ENCODE measurements at places on chromosomes 12 and 14.

DNA sequence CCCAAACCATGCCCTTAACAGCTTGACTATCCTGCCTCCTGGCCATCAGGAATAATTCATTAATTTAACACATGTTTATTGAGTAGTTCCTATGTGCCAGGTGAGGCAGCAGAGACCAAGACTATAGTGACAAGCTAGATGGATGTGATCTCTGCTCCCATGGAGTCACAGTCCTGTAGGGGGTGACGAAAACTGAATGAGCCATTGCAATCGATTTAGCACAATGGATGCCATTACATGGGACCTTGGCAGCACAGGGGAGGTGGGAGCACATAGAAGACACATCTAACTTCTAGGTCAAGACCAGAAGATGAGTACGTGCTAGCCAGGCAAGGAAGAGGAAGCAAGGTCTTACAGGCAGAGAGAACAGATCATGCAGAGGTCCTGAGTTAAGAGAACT is 68.7 kb downstream of the NOS1 start:
- no peak for DNase-seq

GRCh38 chr12:110933326-110933974 is 13.1 kb upstream of the MYL2 start:
- no peak for DNase-seq

DNA sequence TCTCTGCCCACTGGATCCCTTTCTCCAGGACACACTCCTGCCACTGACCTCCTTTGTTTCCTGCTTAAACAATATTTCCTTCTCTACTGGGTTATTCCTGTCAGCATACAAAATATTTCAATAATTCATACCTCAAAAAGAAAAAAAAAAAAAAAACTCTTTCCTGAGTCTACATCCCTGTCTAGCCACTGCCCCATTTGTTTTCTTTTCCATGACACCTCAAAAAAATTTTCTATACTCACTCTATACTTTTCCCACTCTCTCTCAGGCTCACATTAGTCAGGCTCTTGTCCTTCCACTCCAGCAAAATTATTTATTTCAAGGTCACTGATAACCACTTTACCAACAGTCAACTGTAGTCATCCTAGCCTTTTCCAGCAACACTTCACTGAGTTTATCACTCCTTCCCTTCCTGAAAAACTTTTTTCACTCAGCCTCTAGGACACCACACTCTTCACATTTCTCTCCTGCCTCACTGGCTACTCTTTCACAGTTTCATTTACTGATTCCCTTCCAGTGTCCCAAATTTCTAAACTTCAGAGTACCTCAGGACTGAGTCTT is 29.4 kb upstream of the GXYLT1 start:
- no peak for DNase-seq

DNA sequence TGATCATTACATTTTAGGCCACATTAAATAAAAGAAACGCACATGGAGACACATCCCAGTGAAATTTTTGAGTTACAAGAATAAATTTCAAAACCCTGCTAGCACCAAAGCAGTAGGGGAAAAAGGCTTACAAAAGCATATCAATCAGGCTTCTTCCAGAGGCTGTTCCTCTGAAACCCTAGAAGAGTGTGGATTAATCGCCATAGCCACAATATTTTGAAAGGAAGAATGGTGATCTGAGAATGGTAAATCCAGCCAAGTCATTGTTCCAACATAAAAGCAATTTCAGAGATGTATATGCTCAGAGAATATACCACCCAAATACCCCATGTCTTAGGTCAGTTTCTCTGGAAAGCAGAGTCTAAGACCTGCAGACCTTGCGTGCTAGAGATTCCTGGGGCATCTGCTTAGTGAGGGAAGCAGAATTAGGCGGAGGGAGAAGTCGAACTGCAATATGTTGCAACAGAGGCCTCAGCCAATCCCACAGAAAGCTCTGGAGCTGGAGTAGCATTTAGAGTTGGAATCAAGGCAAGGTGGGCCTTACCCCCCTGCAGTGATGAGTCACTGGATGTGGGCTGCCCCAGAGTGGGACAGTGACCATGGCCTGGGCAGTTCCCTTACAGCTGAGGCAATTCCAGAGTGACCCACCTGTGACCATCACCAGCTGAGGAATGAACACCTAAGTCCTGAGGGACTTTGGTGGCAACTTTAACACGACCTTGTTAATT is 125.2 kb downstream of the NTF3 start:
- DNase-seq = no peak

DNA sequence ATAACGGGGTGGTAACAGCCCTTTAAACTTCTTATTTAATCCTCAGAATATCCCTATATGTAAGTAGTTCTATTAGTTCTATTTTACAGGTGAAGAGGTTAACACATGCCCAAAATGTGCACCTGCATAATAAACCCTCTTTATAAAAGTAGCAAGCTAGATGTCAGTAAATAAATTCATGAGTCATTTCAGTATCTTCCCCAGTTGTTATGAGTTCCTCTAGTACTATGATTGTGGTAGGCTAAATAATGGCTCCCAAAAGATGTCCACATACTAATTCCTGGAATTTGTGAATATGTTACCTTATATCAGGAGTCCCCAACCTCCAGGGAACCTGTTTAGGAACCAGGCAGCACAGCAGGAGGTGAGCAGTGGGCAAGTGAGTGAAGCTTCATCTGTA is 106.5 kb downstream of the TMTC3 start:
- no peak for DNase-seq
